ENCODE measurements at places on chromosomes 12 and 14.

DNA sequence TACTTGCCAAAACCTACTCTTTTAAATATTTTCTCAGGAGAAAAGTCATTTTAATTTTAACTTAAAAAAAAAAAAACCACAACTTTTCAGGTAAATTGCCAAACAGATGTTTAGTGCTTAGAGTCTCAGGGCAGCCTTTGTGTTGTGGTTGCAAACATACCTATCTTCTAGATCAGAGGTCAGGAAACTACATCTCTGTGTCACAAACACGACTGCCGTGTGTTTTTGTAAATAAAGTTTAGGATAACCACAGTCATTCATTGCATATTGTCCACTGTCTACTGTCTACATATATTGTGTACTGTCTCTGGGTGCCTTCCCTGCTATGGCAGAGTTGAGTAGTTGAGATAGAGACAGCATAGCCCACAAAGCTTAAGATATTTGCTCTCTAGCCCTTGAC is 48.9 kb downstream of the DYRK2 start:
- DNase-seq = no peak

GRCh38 chr14:61420326-61420725 is 98.9 kb downstream of the PRKCH start:
- no peak for DNase-seq

DNA sequence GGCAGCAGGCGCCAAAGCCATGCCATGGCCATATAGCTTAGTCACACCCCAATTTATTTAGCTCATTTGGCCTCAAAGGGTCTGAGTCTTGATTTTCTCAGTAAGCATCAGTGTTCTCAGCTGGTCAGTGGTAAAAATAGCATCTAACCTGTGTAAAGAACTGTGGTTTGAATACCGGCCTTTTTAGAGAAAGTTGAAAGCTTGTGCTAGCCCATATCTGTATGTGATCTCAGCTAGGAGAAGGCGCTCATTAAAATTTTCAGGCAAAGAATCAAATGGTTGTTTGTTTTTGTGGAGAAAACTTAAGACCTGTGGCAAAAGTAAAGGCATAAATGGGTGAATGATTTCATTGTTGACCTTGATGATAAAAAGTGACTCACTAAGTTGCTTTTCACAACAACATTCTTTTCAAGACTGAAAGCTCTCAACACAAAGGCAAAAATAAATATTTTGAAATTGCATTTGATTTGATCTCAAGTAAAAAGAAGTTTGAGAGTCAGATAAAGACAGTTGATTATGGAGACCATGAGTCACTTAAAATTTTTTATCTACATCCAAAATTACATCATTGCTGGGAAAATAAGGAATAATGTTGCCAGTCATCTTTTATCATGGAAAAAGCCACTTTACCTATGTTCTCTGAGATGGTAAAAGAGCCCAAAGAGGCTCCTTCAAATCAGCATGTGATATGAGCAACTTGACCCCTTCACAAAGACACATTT is 128.5 kb upstream of the RGS6 start:
- DNase-seq = no peak

GRCh38 chr14:44712024-44712815 is 205.1 kb upstream of the FSCB start:
- DNase-seq = no peak

DNA sequence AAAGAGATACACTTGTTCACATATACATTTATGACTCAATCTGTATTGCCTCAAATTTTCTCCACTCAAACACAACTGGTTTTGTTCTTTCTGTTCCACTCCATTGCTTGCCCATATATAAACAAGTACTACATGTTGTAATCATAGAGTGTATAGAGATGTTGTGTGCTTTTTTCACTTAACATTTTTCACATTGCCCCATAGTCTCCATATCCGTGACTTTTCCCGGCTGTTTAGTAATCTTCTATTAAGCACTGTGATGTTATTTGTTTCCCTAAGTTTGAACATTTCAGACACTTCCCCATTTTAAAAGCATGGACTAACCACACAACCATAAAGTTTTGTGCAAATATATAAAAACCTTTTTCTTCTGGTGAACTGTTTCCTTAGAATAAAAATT is 45.5 kb upstream of the PTPRR start:
- no peak for DNase-seq
